Activated T-helper 1 cell treated with anti-CD3 and anti-CD28 coated beads, Interleukin-2, amount 50 U/mL, for 16 hours (primary cell): ENCODE measurements at places on chromosomes 5 and 9.

GRCh38 chr5:171857489-171857876 lies 71.9 kb downstream of the SMIM23 start:
- DNase-seq = no peak

GRCh38 chr9:120395376-120395775 lies 184.6 kb downstream of the CDK5RAP2 start:
- no peak for DNase-seq

GRCh38 chr9:68648971-68649370 lies 56.1 kb upstream of the PIP5K1B start:
- DNase-seq = no peak

DNA sequence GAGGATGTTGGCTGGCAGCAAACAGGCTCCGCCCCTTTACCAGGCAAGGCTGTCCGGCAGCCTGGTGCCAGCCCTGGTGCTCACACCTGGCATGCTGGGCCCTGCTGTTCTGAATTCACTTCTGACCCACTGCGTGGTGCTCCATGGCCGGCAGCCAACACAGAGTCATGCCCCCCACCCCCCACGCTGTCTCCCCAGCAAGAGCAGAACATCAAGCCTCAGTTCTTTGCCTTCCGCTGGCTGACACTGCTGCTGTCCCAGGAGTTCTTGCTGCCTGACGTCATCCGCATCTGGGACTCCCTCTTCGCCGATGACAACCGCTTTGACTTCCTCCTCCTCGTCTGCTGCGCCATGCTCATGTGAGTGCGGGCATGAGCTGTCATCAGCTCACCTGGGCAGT lies 12.6 kb upstream of the ENDOG start:
- no peak for DNase-seq

- DNase-seq = no peak
These were observed 273.4 kb downstream of the SLIT3 start for GRCh38 chr5:169027501-169028061.
